Activated CD4-positive, alpha-beta T cell treated with anti-CD3 and anti-CD28 coated beads for 4 hours (primary cell): ENCODE measurements at places on chromosomes 12 and 14.

DNA sequence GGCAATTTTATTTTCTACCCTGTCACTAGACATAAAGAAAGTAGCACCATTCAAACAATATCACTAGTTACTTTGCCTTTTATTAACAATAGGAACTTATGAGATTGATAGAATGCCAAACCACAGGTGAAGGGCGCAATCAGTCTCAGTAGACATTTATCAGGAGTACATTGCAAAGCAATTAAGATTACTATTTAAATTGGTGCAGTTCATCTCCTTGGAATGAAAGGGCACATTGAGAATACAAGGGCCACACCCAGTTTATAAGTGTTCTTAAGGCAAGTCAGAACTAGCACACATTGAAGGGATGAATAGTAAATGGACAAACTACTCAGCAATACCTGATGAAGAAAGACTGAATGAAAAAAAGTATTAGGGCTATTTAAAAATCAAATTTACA lies 601.4 kb downstream of the C12orf50 start:
- DNase-seq: no peak

DNA sequence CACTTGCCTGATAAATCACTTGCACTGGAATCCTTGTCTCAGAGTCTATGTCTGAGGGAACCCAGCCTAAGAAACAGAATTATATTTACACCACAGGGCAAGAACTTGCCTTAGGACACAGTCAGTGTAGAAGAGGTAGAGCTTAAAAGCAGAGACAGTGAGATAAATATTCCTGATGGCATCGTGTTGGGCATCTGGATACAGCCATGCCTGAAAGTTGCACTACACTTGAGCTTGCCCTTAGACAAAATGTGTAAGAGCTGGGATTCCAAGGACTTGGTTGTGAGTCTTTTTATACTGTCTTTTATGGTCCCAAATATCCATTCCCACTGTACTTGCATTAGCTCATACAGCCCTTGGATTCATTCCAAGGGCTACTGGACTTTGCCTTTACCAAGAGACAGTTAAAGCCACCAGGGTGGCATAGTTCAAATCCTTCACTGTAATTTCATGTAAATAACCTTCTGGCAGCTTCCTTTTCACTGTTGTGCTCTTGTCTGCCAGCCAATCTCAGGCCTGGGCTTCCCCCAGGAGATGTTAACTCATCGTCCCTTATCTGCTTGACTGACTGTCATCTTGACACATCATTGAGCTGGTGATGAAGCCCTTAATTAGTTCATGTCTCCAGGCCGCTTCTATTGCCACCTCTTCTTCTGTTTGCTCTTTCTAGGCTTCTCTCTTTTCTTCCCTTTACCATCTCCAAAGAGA lies 577.9 kb upstream of the TBX3 start:
- no peak for DNase-seq

- no peak for DNase-seq
Measured at GRCh38 chr12:111091051-111091450, 170.7 kb upstream of the MYL2 start.

DNA sequence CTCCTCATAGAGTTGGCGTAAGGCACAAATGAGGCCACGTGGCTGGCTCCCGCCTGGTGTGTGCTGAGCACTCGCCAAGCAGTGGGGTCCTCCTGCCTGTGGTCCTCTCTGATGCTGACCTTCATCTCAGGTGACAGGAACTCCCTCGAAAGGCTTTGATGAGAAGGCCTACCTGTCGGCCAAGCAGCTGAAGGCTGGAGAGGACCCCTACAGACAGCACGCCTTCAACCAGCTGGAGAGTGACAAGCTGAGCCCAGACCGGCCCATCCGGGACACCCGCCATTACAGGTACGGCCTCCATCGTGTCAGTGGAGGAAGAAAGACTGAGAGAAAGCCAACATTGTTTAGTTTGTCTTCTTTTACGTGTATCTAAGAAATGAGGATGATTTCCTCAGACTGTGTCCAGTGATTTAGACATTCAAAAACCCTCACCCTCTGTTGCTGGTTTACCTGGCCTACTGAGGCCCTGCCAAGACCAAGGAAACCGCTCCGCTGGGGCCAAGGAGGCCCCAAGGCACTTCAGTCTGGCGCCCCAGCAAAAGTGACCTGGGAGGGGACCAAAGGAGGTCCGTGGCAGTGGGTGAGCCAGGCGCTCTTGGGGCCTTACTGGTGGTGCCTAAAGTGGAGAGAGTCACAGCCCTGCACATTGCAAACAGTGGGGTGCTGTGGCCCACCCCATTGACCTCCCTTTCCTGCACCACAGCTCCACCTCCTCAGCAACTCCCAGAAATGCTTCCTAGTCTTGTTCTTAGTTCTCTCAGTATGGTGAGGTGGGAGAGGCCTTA lies 60.8 kb downstream of the GALNT16 start:
- no peak for DNase-seq

DNA sequence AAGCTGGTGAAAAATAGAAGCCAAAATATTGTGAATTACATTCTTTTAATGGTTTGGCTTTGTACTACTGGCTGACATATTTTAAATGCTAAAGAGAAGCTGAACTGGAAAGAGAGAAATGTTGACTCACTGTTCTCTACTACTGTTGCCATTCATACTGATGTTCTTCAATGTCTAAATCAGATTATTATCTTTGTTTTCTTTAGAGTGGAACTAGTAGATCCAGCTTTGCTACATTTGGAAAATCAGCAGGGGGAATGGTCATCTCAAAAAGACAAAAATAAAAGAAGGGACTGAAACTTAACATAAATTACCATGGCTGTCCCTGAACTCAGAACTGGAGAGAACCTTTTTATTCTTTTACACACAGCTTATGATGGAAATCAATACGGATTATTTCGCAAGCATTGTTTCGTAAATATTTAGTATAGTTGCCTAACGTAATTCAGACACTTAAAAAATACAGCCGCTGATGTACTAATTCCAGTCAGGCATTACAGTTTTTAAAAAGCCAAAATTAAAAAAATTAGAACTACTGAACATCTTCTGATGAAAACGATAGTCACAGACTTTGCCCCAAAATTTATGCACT lies 76.3 kb upstream of the OTX2 start:
- DNase-seq: no peak

DNA sequence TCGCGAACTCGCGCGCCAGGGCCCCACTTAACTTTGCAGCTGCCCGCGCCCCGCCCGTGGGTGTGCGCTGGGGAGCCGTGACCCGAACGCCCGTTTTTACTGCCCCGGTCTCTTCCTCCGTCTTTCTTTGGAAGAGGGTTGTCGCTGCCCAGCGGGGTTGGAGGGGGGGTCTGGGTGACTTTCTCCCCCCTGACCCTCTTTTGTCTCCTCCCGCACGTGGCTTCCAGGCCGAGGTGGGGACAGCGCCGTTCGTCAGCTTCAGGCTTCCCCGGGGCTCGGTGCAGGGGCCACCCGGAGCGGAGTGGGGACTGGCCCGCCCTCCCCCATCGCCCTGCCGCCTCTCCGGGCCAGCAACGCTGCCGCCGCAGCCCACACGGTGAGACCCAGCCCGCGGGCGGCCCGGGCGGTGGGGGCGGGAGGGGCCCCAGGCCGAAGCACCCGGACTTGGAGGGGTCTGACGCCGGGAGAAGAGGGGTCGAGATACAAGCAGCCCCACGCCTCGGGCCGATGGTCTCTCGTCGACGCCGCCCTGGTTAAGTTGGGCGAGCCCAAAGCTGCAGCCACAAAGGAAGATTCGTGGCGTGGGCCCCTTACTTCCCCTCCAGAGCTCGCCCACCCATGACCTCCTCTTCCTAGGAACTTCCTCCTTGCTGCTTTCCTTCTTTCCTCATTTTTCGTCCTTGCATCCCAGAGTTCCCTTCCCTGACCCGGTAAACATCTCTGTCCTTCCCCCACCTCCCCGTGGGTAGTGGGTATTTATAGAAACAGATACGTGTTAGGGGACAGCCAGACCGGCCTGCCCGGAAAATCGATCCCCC lies 1.2 kb downstream of the DYRK2 start:
- peak; percentile 41 for DNase-seq

GRCh38 chr12:66044731-66045130 lies 85.8 kb downstream of the LLPH start:
- DNase-seq: no peak

GRCh38 chr14:52073251-52073650 lies 4.4 kb upstream of the NID2 start:
- no peak for DNase-seq

GRCh38 chr14:76305268-76305826 lies 70.6 kb upstream of the ESRRB start:
- no peak for DNase-seq

GRCh38 chr12:127398016-127398710 lies 868.8 kb upstream of the TMEM132C start:
- DNase-seq: no peak

- DNase-seq: no peak
Measured at GRCh38 chr14:75926431-75927115, 55.2 kb downstream of the TGFB3 start.

DNA sequence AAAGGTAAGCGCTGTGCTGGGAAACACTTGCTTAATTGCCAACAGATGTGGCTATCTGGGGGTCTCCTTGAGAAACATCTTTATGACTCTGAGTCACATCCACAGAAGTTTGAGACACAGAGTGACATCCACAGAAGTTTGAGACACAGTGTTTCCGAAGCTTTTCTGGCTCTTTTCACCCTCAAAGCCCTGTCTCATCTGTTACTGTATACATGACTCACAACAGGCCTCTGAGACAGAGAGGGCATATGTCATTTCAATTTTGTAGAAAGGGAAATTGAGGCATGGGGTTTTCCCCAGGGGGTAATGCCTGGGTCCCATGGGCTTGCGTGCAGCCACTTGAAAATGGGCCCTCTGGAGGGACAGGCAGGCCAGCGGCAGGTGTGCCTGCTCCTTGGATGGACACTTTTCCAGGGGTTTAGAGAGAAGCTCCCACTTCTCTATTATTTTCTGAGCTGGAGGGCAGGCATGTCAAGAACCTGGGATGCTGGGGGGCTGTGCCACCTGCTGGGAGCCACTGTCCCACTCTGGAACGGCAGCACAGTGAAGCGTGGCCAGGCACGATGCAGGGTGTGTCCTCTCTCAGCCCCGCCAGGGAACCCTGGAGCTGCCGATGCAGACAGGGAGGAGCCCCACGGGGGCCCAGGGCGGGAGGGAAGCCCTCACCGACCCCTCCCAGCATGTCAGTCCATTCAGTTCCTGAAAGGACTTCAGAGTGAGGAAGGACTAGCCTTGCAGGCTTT lies 111.3 kb upstream of the FKBP4 start:
- DNase-seq: no peak

DNA sequence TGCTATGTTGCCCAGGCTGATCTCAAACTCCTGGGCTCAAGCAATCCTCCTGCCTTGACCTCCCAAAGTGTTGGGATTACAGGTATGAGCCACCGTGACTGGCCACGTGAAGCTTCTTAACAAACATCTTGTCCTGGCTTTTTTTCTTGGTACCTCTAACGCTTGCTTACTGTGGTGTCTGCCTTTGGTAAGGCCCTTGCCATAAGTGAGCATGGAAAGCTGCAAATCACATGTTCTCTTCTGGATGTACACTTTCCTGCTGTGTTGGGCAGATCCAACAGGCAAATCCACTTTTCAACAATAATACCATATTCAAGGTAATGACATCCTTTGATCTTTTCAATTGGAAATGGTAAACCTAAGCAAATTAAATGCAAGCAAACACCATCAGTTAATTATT lies 54.6 kb downstream of the ARF6 start:
- DNase-seq: no peak

- no peak for DNase-seq
Measured at GRCh38 chr12:46149905-46150304, 118.9 kb downstream of the SLC38A1 start.

DNA sequence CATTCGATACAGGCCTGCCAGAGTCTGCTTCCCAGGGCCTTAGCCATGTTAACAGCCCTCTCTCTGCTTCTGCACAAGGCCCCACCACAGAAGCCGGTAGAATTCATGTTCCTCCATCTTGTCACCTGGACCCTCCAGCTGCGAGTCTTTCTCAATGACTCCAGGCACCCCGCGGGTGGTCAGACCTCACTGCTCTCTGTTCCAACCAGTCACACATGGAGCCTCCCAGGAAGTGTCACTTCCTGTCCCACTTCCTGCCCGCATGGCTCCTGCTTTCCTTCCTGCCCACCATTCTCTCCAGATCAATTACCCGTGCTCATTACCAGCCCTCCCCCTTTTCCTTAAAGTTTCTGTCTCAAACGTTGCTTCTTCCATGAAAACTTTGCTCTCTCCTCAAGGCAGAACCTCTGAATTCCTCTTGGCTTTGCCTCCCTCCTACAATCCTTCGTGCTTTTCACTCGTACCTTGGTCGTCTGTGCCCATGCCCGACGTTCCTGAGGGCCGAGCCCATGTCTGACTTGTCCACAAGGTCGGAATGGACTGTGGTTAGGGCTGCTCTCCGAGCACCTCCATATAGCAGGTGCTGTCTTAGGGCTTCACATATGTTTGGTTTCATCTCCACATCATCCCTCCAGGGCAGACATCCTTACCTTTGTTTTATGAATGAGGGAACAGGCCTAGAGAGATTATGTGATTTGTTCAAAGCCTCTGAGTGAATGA lies 172.1 kb downstream of the TSPAN9 start:
- DNase-seq: no peak

GRCh38 chr14:67630186-67630585 lies 10.5 kb downstream of the ARG2 start:
- DNase-seq: no peak

- no peak for DNase-seq
Measured at GRCh38 chr14:74656964-74657363, 44.9 kb upstream of the LTBP2 start.

DNA sequence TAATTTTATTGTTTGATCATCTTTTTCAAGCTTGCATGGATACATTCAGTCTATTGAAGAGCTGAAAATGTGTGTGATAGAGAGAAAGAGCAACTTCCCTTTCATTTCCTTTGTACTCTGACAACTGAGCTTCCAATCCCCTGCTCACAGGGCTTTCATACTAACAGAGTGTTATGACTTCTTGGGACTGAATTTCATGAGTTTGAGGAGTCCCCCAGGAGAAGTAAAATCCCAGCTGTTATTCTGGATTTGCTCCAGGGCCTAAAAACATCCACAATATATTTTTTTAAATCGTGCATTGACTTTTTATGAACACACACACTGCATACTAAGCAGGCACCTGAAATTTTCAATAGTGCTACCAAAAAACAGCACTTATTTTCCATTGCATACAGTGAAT lies 195.8 kb upstream of the CAND1 start:
- no peak for DNase-seq

DNA sequence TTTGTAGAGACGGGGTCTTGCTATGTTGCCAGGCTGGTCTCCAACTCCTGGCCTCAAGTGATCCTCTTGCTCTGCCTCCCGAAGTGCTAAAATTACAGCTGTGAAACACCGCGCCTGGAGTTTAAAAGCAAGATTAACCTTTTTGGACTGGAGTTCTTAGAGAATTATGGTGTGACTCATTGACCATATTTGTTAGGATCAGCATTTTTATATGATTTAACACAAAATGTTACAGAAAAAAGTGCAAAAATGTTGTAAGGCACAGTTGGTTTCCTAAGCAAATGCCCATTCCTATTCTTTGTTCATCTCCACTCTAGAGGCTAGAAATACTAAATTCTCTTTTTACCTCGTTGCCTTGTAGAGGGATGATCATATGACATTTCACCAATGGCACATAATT lies 27.6 kb downstream of the SLC35E3 start:
- no peak for DNase-seq

- DNase-seq: peak; percentile 29
Measured at GRCh38 chr14:69615496-69616407, 4.4 kb downstream of the SUSD6 start.

GRCh38 chr14:26820138-26820537 lies 222.3 kb upstream of the NOVA1 start:
- DNase-seq: no peak
